ENCODE measurements at places on chromosomes 7 and 10.
A peak's percentile ranks its signal among the peaks of the same experiment; 100 is the strongest.

- DNase-seq = no peak
Measured at GRCh38 chr7:129801882-129802281, 150.9 kb downstream of the UBE2H start.

DNA sequence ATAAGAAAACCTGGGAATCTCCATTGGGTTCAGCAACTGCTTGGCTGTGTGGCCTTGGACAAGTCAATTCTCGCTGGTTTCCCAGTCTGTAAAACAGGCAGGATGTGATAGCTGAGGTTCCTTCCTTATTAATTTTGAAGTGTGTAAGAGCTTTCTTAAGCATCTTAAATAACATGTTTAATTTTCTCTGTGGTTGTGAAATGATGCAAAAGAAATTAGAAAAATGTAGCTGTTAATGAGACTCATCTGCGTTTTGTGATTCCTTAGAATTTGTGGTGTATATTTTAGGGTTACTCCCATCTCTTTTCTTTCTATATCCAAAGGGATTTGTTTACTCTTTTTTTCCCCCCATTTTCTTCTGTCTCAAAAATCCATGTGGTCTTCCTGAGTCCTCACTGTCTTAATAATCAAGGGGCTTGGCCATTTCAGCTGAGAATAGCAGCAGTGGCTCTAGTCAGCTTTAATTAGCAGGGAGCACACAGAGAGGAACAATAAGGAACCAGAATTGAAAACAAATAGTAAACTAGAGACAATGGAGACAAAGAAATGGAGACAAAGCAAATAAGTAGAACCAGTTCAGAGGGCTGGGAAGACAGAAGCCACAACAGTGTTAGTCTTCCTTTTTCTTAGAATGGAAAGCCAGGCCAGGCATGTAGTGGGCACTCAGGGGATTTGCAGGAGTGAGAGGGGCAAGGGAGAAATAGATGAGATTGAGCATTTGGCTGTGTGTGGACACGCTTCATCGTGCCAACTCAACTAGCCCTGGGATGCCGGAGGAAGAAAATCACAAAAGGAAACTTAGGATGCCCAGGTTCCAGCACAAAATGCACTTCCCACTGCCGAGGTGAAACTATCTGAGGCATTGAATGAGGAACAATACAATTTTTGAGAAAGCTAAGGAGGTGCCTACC lies 93.9 kb downstream of the CHN2 start:
- peak; percentile 55 for DNase-seq

DNA sequence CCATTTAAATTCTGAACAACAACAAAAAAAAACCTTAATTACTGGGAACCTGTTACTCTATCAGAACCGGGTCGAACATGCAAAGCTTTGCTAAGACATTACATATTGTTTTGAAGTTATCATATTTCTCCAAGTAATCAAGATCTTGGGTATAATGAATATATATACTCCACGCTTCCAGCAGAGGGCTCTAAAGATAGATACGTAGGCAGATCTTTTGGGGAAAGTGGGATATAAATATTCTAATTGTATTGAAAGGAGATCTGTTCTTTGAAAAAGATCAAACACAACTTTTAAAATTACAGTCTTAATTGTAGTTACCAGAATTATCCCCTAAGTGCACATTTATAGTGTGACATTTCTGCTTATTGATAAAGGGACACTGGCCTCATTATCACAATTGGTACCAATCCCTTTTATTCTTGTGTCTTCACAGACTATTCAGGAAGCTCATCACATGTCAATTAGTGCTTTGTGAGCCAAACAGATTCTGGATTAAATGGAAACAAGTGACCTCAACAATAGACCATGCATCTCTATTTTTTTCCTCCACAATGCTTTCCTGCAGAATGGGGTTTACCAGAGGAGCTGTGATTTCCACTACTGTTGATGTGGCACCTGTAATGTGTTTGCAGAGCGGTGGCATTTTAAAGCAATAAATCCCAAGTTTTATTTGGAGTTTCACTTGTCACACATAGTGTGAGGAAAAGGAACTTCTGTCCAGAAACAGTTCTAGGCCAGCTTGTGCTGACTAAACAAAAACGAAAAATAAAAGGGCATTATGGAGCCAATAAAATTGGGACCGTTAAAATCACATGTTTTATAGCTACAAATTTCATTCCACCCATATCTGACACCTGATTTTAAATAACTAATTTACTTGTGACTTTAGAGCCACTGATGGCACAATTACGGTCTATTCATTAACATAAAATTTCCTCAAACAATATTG lies 122.4 kb downstream of the CTTNBP2 start:
- no peak for DNase-seq

- DNase-seq = no peak
Measured at GRCh38 chr7:47557694-47558670, 23.9 kb downstream of the TNS3 start.

DNA sequence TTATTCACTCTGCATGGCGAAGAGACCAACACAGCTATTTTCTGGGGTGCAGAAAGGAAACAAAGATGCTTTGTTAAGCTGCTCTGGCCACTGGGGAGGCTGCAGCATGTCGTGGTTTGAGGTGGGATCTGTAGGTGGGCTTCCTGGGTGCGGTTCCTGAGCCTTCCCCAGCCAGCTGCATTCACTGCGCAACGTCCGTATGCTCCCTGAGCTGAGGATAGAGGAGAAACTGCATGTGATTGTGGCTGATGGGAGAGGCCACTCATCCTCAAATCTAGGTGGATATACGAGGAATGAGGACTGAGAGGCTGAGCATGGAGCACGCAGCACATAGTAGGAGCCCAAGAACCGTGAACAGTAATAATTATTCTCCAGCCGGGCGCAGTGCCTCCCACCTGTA lies 9.9 kb upstream of the DNAAF5 start:
- DNase-seq = no peak

- no peak for DNase-seq
Measured at GRCh38 chr10:21368728-21369425, 156.6 kb downstream of the SKIDA1 start.

DNA sequence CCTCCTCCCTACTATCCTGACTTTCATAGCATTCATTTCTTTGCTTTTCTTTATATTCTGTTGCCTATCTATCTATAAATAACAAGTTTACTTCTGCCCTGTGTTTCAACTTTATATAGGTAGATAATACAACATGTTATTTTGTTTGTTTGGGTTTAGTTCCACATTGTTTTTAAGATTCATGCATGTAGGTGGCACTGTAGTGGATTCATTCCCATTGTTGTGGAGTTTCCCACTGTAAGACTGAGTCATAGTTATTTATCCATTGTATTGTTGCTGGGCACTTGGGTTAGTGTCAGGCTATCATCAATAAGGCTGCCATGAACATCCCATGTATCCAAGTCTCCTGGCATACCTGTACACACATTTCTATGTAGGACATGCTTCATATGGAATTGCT lies 127.7 kb downstream of the ARHGAP22 start:
- no peak for DNase-seq

DNA sequence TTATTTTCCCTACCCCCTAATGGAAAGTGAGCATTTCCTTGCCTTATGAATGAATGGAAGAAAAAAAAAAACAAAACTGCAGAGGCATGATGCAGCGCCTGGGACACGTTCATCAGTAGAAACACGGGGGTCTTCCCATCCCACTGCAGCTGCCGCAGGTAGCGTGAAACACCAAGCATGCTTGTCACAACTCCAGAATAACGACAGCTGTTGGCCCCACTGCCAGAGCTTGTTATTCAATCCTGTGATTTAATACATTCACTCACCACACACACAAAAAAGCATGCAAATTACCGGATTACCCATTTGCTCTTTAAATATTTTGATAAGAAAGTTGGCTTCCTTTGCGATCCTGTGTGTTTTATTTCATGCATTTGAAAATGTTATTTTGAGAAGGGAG lies 48.4 kb upstream of the GNA12 start:
- no peak for DNase-seq

- no peak for DNase-seq
Measured at GRCh38 chr10:101906586-101907183, 63.1 kb upstream of the KCNIP2 start.

DNA sequence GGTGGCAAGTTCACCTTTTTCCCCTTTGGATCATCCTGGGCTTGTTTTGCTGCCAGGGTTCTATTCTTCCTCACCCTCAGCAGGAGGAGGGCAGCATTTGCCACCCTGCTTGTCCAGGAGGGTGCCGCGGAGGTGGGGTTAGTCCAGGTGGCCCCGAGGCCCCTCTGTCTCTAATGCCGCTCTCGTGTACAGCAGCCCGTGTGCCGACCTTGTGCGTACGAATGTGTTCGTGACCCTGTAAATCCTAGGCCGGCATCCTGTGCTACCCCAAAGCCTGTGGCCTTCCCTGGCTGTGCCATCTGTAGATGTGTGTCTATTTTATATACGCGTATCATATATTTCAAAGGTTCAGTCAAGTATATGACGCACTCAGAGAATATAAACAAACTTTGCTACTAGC lies 10.6 kb downstream of the IQCE start:
- DNase-seq = no peak

GRCh38 chr7:78472519-78472918 lies 673.9 kb downstream of the PHTF2 start:
- no peak for DNase-seq

GRCh38 chr10:95280637-95281036 lies 10.2 kb downstream of the PDLIM1 start:
- no peak for DNase-seq

DNA sequence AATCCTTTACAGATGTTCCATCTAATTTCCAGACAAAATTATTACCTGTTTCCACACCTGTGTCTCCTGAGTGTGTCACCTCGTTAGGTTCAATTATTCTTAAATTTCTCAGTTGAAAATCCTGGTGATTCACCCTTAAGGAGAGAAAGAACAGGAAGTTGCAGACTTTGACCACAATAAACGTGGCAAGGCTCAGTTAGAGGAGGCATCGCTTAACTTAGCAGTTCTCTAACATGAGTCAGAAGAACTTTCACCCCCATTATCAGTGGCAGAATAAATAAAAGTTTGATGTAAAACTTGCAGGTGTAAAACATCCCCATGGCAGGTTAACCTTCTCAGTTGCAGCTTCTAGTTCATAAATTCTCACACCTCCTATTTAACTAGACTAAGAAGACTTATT lies 8.3 kb downstream of the XPNPEP1 start:
- no peak for DNase-seq

- no peak for DNase-seq
Measured at GRCh38 chr7:158682456-158682855, 22.1 kb downstream of the NCAPG2 start.

DNA sequence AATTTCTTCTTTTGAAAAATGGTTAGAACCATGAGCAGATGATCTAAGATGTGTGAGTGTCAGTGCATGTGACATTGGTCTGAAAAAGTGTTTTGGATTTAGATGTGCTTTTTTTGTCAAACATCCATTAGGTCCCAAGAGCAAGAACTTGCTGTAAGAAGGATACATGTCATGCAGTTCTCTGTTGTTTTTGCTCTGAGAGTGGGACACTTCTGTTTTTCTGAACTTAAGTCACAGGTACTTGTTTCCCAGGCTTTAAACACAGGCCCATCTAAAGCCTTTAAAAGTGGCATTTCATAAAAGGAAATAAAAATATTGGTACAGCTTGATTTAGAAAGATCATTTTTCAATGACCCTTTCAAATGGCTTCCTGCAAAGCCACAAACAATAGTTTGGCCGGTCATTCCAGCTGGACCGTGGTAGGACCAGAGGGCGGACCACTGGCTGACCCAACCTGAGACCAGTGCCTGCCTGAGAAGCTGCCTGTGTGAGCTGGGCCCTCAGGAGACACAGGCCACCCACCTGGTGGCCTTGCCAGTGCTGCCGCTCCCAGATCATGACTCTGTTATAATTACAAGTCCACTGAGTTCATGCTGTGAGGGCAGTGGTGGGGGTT lies 92.7 kb downstream of the EEPD1 start:
- DNase-seq = no peak

DNA sequence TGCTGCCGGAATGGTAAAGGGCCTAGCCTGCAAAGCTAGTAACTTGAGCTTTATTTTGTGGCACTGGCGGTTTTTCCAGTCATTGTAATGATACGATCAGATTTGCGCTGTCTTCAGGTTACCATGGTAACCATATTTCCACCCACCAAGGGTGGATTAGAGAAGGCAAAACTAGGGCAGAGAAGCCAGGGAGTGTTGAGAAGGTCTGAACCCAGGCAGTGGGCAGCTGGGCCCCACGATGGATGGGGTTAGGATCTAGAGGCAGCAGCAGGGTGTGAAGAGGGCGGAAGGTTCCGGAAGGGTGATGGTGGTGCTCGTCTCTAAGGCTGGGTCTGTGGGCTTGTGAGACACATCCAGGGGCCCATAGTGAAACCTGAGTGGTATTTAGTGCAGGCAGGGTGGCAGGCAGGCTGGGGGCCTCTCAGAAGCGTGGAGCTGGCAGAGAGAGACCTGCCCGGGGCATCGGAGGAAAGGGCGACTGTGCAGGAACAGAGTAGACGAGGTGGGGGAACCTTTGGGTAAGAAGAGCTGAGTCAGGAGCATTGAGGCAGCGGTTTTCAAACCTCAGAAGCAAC lies 87.9 kb upstream of the GTF2I start:
- no peak for DNase-seq

- DNase-seq = no peak
Measured at GRCh38 chr10:3231951-3232730, 59.6 kb upstream of the PITRM1 start.

DNA sequence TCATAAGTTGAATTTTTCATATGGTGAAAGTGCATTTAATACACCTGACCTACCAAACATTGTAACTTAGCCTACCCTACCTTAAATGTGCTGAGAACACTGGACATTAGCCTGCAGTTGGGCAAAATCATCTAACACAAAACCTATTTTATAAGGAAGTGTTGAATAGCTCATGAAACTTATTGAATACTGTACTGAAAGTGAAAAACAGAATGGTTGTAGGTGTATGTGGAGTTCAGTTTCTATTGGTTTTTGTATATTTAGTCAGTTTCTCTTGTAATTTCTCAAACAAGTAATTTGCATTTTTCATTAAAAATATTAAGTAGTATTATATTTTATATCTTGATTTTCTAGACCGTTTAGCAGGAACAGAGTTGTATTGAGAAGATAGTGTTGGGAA lies 15.3 kb downstream of the CCDC7 start:
- DNase-seq = no peak

DNA sequence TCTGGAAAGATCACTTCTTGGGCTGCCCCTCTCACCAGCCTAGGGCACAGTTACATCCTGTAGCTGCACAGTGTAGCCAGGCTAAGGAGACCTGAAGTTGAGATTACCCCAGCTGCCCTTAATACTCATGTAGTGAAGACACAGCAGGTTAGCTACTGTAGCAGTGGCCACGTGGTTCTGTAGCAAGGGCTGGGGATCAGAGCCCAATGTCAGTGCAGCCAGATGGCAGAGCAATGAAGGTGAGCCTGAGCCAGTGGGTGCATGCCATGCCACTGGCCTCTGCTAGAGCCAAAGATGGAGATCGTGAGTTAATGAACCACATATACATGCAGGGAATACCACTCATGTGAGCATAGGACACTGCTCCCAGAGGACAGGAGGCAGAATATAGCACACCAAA lies 15.5 kb downstream of the AMPH start:
- DNase-seq = no peak

DNA sequence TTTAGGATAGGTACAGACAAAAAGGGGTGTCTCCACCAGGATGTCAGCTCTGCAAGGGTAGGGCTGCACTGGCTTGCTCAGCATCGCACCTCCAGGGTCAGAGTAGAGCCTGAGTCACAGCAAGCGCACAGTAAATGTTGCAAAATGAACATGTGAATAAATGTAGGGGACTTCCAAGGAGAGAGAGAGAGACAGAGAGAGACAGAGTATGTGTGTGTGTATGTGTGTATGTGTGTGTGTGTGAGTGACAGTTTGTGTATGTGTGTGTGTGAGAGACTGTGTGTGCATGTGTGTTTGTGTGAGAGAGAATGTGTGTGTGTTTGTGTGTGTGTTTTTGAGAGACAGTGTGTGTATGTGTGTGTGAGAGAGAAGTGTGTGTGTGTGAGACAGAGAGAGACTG lies 163.3 kb downstream of the RPS24 start:
- DNase-seq = no peak

GRCh38 chr10:794382-794956 lies 105.0 kb upstream of the DIP2C start:
- DNase-seq = no peak
